ENCODE measurements at places on chromosomes 4 and X.

DNA sequence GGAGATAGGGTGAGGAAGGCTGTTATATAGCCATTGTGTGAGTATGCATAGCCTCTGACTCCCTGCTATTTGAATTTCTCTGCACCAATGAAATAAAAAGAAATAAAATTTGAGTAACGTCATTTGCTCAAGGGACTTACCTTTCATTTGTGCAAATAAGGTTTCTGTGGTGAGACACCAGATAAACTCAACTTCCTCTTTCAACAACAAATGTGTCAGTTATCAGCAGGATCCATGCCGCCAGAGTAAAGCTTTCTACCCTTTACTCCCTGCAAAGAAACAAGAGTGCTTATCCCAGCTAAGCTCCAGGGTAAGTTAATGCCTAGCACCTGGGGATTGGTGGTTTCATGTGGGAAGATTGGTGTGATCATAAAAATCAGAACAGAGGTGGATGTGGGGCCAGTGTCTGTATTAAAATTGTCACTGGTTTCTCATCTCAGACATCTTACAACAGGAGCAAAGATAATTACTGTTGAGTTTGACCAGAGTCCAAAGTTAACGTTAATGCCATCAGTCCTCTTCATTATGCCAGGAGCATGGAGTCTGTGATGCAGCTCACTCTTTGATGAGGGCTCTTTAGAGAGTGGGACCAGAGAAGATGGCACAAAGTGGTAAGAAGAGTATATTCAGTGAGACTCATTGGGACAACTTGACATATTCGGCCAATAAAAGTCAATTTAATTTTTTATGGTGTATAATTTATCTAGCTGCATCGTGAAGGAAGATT, at the start of gene P2RY10:
Gene P2RY10, plus strand, starts transcription at position 206 of the 727 bp plus-strand sequence. CDS start 15,130 bp downstream, outside the sequence.
- DNase-seq = no peak

- DNase-seq = peak; percentile 83
Observed at GRCh38 chr4:143336781-143337599, at the start of gene GAB1. Gene GAB1 (plus strand): TSS chr4:143336876. CDS start chr4:143337189, 313 bp downstream.

- DNase-seq = no peak
Observed at GRCh38 chr4:152528060-152528459, 7.8 kb downstream of the FBXW7 start.

DNA sequence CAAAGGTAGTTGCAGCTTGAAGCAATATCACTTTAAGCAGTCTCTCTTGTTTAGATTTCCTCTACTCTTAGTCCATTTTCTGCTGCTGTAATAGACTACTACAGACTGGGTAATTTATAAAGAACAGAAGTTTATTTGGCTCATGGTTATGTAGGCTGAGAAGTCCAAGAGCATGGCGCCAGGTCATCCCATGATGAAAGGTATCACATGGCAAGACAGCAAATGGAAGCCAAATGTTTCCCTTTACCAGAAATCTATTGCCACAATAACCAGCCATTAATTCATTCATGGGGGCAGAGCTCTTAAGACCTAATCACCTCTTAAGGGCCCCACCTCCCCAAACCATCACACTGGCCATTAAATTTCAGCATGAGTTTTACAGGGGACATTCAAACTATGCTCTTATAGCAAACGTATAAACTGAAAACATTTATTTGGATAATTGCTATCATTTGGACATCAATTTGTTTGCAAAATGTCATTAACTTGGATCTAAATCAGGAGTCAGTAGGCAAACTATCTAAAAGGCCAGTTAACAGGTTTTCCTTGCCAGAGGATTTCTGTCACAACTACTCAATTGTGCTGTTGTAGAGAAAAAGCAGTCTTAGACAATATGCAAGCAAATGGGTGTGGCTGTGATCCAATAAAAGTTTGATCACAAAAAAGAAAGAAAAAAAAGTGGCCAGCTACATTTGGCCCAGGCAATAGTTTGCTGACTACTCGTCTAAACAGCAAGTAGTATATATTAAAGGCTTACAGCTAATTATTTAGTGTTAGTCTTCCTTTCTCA, 75.7 kb upstream of the GUCY1A1 start:
- DNase-seq = no peak

All from right forelimb (tissue), 1 donor.